Right forelimb (tissue), 1 donor: ENCODE measurements at places on chromosomes 2 and 18.
A peak's percentile ranks its signal among the peaks of the same experiment; 100 is the strongest.

- DNase-seq: peak; percentile 79
These were observed 36.0 kb downstream of the DNMT3A start for GRCh38 chr2:25305775-25306174.

- peak; percentile 61 for DNase-seq
These were observed 1.5 kb upstream of the BCL2L11 start for GRCh38 chr2:111118981-111119821.

DNA sequence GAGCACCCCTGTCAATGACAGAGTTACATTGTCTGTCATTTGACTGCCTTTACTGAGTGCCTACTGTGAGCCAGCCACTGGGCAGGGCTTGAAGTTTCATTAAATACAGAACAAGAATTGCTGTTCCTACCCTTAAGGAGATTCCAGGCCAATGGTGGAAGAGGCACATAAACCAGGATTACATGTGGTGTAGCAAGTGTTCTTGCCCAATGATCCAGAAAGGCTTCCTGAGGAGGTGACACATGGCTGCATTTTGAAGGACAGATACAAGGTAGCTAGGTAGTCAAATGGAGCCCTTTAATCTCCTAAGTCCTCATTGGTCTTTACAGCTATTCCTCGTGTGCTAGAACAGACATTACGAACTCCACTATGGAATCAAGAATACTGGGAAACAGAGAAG is 312.7 kb downstream of the ETAA1 start:
- no peak for DNase-seq

GRCh38 chr18:31101183-31102024 is 817 bp downstream of the DSC2 start:
- peak; percentile 69 for DNase-seq

DNA sequence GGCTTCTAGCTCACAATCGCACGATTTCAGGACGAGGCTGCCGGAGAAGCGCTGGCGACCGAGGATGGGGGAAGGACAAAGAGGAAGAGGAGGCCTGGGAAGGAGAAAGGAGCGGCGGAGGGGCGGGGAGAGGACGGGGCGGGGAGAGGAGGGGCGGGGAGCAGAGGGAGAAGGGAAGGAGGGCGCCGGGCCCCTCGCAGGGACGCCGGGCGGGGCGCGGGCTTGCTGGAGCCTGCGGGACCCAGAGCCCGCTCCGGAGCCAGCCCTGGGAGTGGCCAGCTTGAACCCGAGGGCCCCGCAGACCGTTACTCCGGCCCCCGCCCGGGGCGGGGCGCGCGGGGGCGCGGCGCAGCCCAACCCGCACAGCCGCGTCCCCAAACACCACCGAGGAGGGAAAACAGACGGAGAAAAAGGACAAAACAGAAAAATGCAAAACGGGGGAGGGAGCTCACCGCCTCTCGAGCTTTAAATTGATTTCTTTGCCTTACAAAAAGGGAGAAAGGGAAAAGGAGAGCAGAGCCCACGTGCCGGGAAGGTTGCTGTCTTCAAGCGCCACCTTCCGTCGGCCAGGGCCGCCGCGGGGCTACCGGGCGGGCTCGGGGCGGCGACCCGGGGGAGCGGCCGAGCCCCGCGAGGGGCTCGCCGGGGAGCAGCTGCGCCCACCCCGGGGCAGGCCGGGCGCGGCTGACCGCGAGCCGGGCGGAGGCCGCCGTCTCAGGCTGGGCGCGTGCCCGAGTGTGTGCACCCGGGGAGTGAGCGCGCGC is 781 bp upstream of the SOX11 start:
- DNase-seq: peak; percentile 85

DNA sequence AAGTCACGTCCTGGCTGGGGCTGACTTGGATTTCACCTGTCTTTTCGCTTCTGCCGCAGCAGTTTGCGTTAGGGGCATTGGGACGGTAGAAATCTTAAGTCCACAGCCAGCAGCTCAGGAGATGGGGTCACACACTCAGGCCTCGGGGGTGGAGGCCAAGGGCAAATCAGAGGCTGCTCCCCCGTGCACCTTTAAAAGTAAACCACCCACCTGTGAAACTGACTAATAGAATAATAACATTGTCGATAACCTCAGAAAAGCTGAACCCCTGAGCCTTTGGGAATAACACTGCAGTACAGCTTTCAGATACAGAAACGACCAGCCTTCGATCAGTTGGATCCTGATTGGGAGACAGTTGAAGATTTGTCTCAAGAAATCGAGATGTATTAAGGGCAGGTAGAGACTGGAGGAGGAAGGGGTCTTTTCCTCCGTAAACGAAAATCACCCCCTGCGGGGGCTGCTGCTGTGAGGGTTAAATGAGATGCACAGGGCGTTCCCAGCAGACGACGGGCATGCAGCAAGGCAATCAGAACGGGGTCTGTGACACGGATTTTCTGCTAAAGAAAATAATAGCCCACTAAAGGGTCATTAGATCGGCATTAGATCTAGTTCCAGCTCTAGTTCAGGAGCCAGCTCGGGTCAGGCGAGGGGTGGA is 16.4 kb upstream of the NFATC1 start:
- no peak for DNase-seq

- no peak for DNase-seq
These were observed 79.1 kb upstream of the DLX2 start for GRCh38 chr2:172181840-172182239.

DNA sequence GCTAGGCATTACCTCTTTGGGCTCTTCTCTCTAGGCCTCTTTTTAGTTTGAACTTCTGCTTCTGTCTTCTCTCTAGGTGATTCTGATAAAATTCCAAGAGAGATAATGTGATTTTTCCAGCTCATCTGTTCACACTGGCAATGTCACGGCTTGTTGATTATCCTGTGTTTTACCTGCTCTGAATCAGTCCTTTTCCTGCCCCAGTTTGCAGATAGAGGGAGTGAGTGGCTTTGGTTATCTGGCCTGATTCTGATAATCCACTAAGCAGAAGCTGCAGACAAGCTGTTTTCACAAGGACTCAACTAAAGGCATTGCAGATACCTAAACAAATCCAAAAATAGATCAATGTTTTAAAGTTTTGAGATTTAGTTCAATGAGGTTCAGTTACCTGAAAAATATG is 111.9 kb downstream of the DCC start:
- DNase-seq: no peak

GRCh38 chr18:63987743-63988142 is 17.9 kb downstream of the SERPINB8 start:
- DNase-seq: no peak

- no peak for DNase-seq
These were observed 275.9 kb downstream of the DCC start for GRCh38 chr18:52615943-52616342.

DNA sequence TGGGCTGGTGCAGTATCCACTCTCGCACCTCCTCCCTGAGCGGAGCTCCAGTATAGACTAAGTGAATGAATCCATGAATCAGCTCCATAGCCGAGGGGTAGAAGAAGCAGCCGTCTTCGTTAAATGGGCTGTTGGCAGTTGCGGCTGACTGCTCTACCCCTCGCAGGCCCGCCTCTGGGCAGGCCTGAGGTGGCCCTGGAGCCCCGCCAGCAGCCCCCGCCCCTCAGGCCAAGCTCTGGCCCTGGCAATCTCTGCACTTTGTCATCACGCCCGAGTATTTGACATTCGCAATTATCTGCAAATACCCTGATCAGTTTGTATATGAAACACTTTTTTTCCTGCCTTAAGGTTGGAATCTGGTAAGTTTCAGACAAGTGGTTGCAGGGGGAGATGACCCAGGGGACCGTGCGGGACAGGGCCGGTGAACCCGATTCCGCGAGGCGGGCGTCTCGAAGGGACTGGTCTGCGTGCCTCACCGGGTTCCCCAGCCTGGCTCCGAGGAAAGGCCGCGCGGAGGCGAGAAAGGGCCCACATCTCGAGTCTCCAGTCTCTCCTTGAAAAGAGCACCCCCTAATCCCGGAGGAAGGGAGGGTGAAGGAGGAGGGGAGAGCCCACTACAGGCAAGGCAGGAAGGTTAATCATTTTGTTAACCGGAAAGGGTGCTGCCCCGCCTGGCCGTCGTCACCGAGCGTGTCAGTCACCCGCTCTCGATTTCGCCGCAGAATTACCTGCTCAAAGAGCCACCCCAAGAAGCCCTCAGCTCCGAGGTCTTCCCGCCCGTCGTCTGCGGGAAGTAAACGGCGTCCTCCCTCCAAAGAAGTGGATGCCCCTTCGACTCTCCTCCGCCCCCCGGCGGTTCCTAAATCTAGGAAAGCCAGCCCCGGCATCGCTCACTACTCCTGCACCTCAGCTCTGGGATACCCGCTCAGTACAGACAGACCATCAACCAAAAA is 11.1 kb upstream of the SATB2 start:
- DNase-seq: no peak

DNA sequence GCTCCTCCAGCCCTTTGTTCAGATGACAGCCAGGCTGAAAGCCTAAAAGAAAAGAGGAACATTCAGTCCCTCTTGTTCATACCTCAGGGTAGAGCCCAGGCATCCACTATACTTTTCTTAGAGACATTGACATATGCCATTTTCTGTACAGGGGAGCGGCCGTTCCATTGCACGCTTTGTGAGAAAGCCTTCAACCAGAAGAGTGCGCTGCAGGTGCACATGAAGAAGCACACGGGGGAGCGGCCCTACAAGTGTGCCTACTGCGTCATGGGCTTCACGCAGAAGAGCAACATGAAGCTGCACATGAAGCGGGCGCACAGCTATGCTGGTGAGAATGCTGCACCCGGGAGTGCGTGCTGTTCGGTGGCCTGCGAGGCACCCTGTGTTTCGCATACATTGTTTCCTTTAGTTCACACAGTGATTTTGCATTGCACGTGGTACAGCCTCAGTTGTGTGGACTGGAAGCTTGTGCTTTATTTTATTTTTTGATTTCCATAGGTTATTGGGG is 138.2 kb downstream of the ZNF236 start:
- no peak for DNase-seq

GRCh38 chr18:58527952-58528287 is 101.0 kb downstream of the ALPK2 start:
- no peak for DNase-seq

DNA sequence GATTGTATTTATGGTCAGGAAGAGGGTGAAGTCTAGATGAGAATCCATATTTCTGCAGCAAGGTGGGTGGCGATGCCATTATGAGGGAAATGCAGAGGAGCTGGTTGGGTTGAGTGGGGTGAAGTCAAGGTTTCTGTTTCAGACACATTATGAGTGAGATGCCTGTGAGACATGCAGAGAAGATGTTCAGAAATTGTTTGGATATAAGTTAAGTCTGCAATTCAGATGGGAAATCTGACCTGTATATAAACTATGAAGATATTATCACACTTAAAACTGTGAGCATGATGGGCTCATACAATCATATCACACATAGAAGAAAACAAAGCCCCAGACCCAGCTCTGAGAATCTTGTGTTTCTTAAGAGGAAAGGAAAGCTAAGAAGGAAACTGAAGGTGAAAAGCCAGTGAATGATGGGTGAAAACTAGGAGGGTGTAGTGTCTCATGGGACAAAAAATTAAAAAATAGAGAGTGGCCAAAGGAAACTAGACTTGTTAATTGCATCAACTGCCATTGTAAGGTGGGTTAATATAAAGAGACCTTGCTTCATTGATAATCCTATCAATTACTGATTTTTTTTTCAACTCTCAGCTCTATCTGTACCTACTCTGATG is 14.2 kb downstream of the GALNT5 start:
- DNase-seq: no peak

GRCh38 chr2:65368468-65368867 is 63.9 kb downstream of the SPRED2 start:
- DNase-seq: no peak

GRCh38 chr2:98099939-98100743 is 13.2 kb downstream of the VWA3B start:
- no peak for DNase-seq

- DNase-seq: no peak
These were observed 55.7 kb upstream of the CYP1B1 start for GRCh38 chr2:38131676-38132075.

GRCh38 chr2:167908786-167909185 is 338.6 kb downstream of the STK39 start:
- no peak for DNase-seq
